ENCODE measurements at places on chromosomes 7 and 10. TPM values are rescaled to one million over a fixed set of nuclear protein-coding genes. Genes with fewer than 3 reads are reported as not detected.
A peak's percentile ranks its signal among the peaks of the same experiment; 100 is the strongest.

The PANK1 gene
- 1.8 TPM for total RNA-seq

- H3K27ac ChIP-seq: no peak overlapping the region
- H3K4me3 ChIP-seq: no peak overlapping the region
- DNase-seq: no peak
- H3K36me3 ChIP-seq: no peaks in the 10 kb centered on the region
These were observed 57.8 kb downstream of the PHYHIPL start for GRCh38 chr10:59234194-59234593.

- H3K27me3 ChIP-seq: no peaks in the 10 kb centered on the region
- no peaks in the 10 kb centered on the region for H3K4me1 ChIP-seq
These were observed 35.0 kb downstream of the NSUN6 start for GRCh38 chr10:18616337-18616736.

- H3K4me3 ChIP-seq: no peak overlapping the region
- DNase-seq: no peak
- no peak overlapping the region for H3K27ac ChIP-seq
- H3K36me3 ChIP-seq: no peaks in the 10 kb centered on the region
- no peaks in the 10 kb centered on the region for H3K27me3 ChIP-seq
- no peaks in the 10 kb centered on the region for H3K4me1 ChIP-seq
These were observed 2.0 kb downstream of the ACSM6 start for GRCh38 chr10:95196046-95196445.

DNA sequence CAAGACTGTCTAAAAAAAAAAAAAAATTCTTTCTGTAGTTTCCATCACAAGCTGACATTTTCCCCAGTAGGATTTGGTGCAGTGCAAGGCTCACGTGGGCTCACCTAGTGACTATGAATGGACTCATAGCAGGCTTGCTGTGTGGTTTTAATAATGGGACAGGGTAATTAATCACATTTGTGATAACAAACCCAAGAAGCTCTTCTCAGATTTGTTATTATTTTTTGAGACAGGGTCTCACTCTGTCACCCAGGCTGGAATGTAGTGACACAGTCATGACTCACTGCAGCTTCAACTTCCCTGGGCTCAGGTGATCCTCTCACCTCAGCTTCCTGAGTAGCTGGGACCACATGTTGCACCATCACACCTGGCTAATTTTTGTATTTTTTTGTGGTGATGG lies 40.0 kb downstream of the NACAD start:
- peaks cover 4% of the 10 kb centered on the region for H3K36me3 ChIP-seq
- H3K4me1 ChIP-seq: peaks cover 35% of the 10 kb centered on the region
- DNase-seq: no peak
- H3K4me3 ChIP-seq: no peak overlapping the region

GRCh38 chr7:135180122-135180521 lies 9.6 kb upstream of the CYREN start:
- no peaks in the 10 kb centered on the region for H3K27me3 ChIP-seq
- no peak overlapping the region for H3K4me3 ChIP-seq
- H3K4me1 ChIP-seq: no peaks in the 10 kb centered on the region
- H3K27ac ChIP-seq: no peak overlapping the region
- no peak for DNase-seq
- no peaks in the 10 kb centered on the region for H3K36me3 ChIP-seq

DNA sequence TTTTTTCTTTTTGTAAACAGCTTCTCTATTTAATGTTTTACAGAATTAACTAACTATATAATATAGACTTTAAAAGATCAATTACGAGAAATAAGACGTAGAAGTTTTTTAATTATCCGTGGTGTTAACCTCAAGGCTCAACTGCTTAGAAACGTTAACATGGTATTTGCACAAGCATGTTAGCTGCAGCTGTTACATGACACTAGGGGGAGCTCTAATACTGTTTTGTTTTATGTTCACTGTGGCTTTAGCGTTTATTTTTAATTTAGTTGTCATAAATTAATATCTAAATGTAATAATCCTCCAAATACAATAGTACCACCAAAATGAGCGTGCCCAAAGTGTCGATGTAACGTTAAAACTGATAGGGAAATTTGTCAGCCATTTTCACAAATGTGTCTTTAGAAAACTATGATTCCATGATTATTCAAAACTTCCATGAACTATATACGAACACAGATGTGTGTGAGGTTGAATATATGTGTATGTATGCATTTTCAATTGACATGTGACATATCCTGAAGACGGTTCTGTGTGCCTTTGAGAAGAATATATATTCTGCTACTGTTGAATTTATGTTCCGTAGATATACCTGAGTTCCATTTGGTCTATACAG lies 828.8 kb upstream of the MBL2 start:
- no peak overlapping the region for H3K4me3 ChIP-seq
- peak; percentile 7 for DNase-seq
- H3K36me3 ChIP-seq: no peaks in the 10 kb centered on the region
- no peaks in the 10 kb centered on the region for H3K4me1 ChIP-seq
- H3K27ac ChIP-seq: no peak overlapping the region

- peaks cover 61% of the 10 kb centered on the region for H3K4me1 ChIP-seq
- H3K36me3 ChIP-seq: no peaks in the 10 kb centered on the region
- no peak overlapping the region for H3K27ac ChIP-seq
- H3K27me3 ChIP-seq: peaks cover 83% of the 10 kb centered on the region
These were observed 4.2 kb upstream of the HOXA13 start for GRCh38 chr7:27203964-27204594.

DNA sequence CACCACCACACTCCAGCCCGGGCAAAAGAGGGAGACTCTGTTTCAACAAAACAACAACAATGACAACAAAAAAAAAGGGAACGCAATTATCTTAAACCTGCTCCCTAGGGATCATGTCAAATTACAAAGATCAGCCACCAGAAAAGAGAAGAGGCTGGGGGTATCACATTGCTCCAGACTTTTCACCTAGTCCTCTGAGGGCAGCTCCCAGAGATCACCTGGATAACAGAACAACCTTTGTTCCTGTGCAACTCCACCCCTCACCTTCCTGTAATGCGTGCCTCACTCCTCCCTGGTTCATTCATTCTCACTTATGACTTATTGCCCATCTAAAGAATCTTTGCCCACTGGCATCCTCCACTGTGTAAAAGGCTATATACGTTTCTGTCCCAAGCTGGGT lies 31.8 kb downstream of the SVOPL start:
- peaks cover 4% of the 10 kb centered on the region for H3K27me3 ChIP-seq
- no peaks in the 10 kb centered on the region for H3K36me3 ChIP-seq
- no peak for DNase-seq
- no peak overlapping the region for H3K27ac ChIP-seq
- peaks cover 2% of the 10 kb centered on the region for H3K4me1 ChIP-seq

DNA sequence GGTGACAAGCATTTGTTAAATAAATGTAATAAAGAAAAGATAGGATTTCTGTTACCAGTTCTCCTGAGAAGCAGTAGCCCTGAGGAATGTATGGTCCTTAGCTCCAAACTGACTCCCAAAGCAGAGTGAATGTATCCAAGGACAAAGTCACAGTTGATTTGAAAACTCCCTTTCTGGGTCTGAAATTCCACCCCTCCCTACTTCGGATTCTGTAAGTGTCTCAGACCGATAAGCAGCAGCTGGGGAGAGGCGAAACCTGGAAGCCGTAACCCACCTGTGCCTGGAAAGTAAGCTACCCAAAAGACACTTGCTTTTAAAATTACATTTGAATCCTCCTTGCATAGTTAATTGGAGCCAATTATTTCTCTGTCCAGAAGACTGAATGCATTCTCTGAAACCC lies 122.9 kb upstream of the FRMD4A start:
- H3K36me3 ChIP-seq: no peaks in the 10 kb centered on the region
- no peaks in the 10 kb centered on the region for H3K4me1 ChIP-seq
- no peaks in the 10 kb centered on the region for H3K27me3 ChIP-seq
- no peak overlapping the region for H3K4me3 ChIP-seq

- no peak overlapping the region for H3K4me3 ChIP-seq
- H3K4me1 ChIP-seq: peaks cover 79% of the 10 kb centered on the region
- peak overlapping the region; percentile 4 for H3K27ac ChIP-seq
- no peaks in the 10 kb centered on the region for H3K27me3 ChIP-seq
- peak; percentile 29 for DNase-seq
These were observed 30.2 kb upstream of the IKZF1 start for GRCh38 chr7:50274361-50274760.

DNA sequence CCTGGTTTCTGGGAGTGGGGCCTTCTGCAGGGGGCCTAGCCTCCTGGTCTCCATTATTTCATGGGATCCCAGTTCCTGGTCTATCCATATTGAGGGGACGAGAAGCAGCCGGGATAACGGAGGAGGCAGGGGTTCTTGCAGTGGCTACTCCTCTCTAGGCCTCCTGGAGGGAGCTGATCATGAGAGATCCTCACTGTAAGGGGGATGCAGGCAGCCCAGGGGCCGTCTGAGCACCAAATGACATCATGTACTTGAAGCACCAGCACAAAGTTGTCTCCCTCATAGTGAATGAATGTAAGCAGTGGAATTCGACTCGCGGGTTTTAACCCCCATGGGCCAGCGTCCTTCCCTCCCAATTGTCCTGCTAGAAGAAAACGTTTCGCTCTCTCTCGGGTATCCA lies 964 bp upstream of the ADCY1 start:
- H3K4me1 ChIP-seq: no peaks in the 10 kb centered on the region
- no peaks in the 10 kb centered on the region for H3K27me3 ChIP-seq
- DNase-seq: no peak

- H3K4me3 ChIP-seq: no peak overlapping the region
- no peak for DNase-seq
- H3K27me3 ChIP-seq: no peaks in the 10 kb centered on the region
- H3K27ac ChIP-seq: no peak overlapping the region
- H3K4me1 ChIP-seq: no peaks in the 10 kb centered on the region
These were observed 281.9 kb downstream of the PPP1R3A start for GRCh38 chr7:113636727-113637421.

- H3K27ac ChIP-seq: no peak overlapping the region
- no peak overlapping the region for H3K4me3 ChIP-seq
- no peaks in the 10 kb centered on the region for H3K4me1 ChIP-seq
- no peak for DNase-seq
- H3K36me3 ChIP-seq: no peaks in the 10 kb centered on the region
- H3K27me3 ChIP-seq: peaks cover 6% of the 10 kb centered on the region
These were observed 21.6 kb downstream of the KCNH2 start for GRCh38 chr7:150956395-150957132.

GRCh38 chr7:151059367-151060112 lies at the start of gene SLC4A2:
Gene SLC4A2 (plus strand): TSS chr7:151059589. CDS start chr7:151061988, 2,399 bp downstream.
- peak within 1 kb of the TSS; percentile 67 for H3K4me3 ChIP-seq
- peaks cover 40% of the 10 kb centered on the region for H3K4me1 ChIP-seq
- peaks cover 5% of the 10 kb centered on the region for H3K36me3 ChIP-seq
- H3K27me3 ChIP-seq: no peaks in the 10 kb centered on the region
- peak; percentile 87 for DNase-seq

The IRF5 gene
- total RNA-seq: 135 TPM

The GPNMB gene
- 2.6 TPM for total RNA-seq

The DENND2A gene
- total RNA-seq: not detected

- no peaks in the 10 kb centered on the region for H3K27me3 ChIP-seq
- H3K4me3 ChIP-seq: no peak overlapping the region
- no peak for DNase-seq
- H3K36me3 ChIP-seq: no peaks in the 10 kb centered on the region
- H3K27ac ChIP-seq: no peak overlapping the region
These were observed 6.6 kb downstream of the VPS50 start for GRCh38 chr7:93238748-93239147.

DNA sequence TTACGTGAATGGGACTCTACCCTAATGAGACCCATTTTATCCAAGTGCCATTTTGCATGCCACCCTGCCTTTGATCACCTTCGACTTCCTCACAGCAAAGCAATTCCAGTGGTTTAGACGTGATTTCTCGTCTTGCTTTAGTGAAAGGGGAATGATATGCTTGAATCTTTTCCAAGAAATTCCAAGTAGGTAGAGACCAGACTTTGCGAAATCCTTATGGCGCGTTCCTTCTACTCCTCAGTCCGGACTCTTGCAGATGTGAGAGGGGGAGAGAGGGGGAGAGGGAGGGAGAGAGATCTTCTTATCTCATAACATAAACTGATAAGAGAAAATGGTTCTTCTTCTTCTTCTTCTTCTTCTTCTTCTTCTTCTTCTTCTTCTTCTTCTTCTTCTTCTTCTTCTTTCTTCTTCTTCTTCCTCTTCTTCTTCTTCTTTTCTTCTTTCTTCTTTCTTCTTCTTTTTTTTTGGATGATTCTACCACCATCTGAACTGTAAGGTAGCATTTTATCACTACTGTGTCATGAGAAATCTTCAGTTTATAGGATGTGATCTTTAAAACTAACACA lies 883 bp downstream of the SPAG6 start:
- H3K4me1 ChIP-seq: peaks cover 32% of the 10 kb centered on the region
- peaks cover 64% of the 10 kb centered on the region for H3K27me3 ChIP-seq
- no peak overlapping the region for H3K27ac ChIP-seq
- no peaks in the 10 kb centered on the region for H3K36me3 ChIP-seq
- H3K4me3 ChIP-seq: no peak overlapping the region

GRCh38 chr10:102994531-102995295 lies 76.6 kb downstream of the CNNM2 start:
- H3K36me3 ChIP-seq: no peaks in the 10 kb centered on the region
- H3K4me1 ChIP-seq: no peaks in the 10 kb centered on the region
- no peak overlapping the region for H3K27ac ChIP-seq
- H3K27me3 ChIP-seq: no peaks in the 10 kb centered on the region

- H3K27me3 ChIP-seq: no peaks in the 10 kb centered on the region
- DNase-seq: no peak
- H3K36me3 ChIP-seq: no peaks in the 10 kb centered on the region
These were observed 225.0 kb upstream of the FAM3C start for GRCh38 chr7:121620953-121621606.

DNA sequence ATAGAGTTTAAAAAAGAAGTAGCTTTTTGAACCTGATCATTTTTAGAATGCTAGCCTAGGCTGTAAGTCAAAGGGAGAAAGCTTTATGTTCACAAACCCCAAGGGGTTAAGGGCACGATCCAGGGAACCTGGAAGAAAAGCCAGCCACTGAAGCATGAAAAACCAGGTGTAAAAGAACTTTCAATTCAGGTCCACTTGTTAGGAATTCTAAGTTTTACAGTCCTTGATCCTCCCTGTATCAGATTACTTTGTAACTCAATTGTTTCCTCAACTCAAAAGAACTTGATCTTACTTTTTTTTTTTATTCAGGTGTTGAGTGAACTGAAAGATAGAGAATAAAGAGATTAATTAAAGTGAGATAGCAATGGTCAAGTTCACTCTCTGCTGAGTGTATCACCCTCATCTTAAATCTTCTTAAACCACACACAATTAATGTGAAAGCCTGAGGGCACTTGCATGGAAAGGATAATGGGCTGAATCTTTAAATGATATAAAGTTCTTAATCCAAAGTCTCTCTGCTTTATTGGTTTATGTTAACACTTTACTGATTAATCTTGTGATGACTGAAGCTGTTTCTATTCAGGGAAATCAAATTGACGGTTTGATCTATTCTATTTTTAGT lies 672.2 kb upstream of the LRRN3 start:
- no peaks in the 10 kb centered on the region for H3K4me1 ChIP-seq
- no peaks in the 10 kb centered on the region for H3K36me3 ChIP-seq
- no peaks in the 10 kb centered on the region for H3K27me3 ChIP-seq
- no peak overlapping the region for H3K4me3 ChIP-seq
- H3K27ac ChIP-seq: no peak overlapping the region
- no peak for DNase-seq

All from B cell (primary cell).